ENCODE measurements at places on chromosomes 3 and 15.

- DNase-seq = no peak
Observed at GRCh38 chr3:45132568-45133211, 13.5 kb downstream of the CDCP1 start.

- DNase-seq = no peak
Observed at GRCh38 chr3:111596328-111596727, 1.2 kb upstream of the ZBED2 start.

GRCh38 chr3:170864525-170865208, 5.3 kb downstream of the RPL22L1 start:
- no peak for DNase-seq

DNA sequence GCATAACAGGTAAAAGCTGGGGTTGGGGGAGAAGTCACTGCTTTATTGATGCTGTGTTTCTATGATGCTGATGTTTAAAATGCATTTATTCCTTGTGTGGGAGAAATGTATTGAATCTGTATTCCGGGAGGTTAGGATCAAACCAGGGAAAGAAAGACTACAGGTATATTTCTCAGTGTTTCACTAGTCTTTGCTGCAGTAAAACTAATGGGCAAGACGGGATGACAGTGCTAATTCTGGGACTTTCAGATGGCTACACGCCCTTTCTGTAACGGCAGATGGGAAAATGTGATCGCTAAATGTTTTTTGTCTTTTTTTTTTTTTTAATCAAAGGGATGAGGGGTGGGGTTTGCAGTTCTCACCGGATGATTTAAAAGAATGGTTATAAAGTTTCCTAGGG, 393 bp downstream of the CNTN6 start:
- DNase-seq = no peak

GRCh38 chr15:84103345-84103744, 132.2 kb upstream of the GOLGA6L4 start:
- DNase-seq = no peak

DNA sequence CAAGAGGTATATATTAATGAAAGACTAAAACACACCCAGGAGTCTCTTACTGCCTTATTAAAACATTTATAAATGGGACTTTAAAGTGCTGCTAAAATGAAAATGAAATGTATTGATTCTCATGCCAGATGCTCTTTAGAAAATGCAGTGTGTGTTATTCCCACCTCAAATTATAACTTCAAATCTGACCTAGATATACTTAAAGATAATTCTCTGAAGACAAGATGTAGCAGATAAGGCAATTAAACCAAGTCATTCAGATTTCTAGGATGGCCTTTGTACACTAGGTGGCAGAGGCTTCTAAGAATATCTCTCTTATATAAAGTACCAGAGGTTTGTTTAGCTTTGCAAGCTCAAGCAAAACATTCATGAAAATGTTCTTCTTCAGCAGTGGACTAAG, 26.9 kb upstream of the GOLGA8B start:
- no peak for DNase-seq

GRCh38 chr15:64681424-64682024, 93.9 kb downstream of the RBPMS2 start:
- DNase-seq = peak; percentile 23

DNA sequence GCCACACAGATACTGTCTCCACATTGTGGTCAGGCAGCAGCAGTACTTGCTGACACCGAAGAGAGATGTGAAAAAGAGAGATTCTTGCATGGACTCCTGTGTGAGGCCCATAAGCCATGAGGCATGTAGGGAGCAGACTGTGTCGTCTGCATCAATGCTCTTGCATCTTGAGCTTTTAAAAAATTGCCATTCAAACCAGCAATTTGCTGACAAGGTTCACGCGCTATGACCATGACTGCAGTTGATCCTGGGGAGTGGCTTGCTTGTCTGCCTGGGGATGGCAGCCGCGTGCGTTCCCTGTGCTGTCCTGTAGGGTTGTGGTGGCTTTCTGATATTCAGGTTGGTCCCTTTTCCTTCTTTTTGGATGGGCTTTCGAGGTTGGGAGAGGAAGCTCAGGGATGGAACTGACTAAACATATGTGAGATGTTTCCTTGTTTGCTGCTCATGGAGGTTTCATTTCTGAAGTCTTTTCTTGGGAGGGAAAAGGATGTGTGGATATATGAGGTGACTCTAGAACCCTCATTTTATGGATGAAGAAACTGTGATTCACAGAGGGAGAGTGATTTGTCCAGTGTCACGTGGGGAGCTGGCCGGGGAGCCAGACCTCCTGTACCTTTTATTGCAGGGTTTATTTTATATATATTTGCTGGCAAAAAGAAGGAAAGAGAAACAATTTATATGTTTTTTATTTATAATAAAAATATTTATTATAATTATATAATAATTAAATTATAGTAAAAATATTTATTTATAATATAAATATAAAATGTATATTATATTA, 48.6 kb downstream of the LPP start:
- DNase-seq = peak; percentile 44

GRCh38 chr15:74622758-74623157, 7.1 kb downstream of the CLK3 start:
- no peak for DNase-seq

DNA sequence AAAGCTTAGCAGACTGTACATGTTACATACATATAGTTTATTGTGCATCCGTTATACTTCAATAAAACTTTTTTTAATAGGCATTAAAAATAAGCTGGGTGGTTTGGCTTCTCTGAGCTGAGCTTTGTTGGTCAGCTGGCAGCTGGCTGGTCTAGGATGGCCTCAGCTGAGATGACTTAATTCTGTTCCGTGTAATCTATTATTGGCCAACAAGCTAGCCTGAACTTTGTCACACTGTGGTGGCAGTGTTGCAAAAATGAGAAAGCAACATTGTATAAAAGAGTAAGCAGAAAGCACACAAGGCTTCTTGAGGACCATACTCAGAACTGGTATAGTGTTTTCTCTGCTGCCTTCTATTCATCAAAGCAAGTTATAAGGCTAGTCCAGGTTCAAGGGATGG, 45.2 kb downstream of the CGGBP1 start:
- no peak for DNase-seq

DNA sequence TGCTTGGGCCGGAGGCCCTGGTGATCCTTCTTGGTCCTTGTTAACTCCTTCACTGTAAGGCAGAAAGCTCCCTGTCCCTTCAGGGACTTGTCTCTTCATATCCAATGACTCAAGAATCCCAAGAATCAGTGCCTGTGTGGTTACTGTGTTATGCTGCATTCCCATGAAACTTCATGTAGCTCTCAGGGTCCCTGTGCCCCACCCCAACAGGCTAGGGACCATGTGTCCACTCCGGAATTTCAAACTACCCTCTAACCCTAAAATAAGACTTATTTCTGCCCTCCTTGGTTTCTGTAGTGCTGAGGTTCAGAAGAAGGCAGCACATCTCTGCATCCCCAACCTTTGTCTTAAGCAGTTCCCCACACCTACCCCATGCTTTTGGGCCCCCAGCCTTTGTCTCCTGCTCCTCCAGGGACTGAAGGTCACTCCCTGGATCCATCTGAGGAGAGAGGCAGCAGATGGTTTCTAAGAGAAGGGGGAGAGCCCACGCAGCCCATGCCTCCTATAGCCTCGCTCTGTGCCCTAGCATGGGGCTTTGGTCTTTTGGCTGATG, 531 bp upstream of the MAP1A start:
- no peak for DNase-seq

DNA sequence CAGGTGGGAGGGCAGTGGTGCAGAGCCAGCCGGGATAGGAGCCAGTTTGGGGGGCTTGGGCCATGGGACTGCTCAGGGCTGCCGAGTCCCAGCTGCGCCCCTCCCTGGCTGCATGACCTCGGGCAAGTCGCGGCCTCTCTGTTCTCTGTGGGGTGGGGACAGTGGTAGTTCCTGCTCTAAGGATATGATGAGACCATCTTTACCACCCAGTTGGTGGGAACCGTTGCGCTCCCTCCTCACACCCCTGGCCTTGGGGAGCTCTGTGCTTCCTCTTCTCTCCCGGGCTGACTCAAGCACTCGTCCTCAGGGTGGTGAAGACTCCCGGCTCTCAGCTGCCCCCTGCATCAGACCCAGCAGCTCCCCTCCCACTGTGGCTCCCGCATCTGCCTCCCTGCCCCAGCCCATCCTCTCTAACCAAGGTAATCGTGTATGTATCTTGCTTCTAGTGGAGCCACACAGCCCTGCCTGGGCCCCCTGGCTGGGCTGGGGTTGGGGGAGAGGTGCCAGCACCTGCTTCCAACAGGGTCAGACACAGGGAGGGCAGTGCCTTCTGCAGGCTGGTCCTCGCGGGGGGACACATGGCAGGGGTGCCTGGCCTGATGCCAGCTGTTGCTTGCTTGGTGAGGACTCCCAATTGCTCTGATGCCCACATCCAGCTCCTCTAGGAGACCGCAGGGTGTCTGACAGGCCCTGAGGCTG, 15.1 kb upstream of the STAB1 start:
- no peak for DNase-seq

GRCh38 chr3:189537135-189537534, 94.1 kb upstream of the TP63 start:
- DNase-seq = no peak

DNA sequence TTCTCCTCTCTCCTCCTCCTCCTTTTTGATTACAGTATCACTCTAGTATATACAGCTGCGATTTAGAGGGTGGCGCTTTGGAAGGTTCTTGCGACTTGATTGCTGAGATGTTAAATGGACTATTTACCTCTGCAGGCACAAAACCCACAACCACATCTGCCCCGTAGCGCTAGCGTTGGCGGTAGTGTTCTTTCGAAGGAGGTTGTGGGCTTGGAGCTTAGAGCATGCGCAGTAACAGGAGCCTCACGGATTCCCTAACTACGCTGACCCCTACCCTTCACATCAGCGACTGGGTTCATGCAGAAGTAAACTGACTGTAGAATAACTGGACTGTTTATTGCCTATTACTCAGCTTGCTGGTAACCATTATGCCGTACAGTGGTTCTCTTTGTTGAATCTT, 58.0 kb downstream of the CGGBP1 start:
- DNase-seq = peak; percentile 20

DNA sequence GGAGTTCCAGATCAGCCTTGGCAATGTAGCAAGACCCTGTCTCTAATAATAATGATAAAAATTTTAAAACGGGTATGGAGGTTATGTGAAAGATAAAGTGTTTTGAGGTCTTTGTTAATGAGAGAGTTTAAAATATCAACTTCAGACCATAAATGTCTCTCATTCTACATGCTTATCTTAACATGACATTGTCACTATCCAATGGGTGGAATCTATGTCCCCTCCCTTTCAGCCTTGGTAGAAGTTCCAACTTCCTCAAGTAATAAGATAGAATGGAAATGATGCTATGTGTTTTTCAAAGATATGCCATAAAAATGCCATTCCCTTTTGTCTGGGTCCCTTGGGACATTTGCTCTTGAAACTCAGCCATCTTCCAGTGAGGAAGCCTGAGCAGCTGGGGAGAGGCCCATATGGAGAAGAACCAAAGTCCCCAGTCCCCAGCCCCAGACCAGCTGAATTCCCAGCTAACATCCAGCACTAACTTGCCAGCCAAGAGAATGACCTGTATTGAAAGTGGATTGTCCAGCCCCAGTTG, 17.0 kb downstream of the RPSA start:
- DNase-seq = no peak

DNA sequence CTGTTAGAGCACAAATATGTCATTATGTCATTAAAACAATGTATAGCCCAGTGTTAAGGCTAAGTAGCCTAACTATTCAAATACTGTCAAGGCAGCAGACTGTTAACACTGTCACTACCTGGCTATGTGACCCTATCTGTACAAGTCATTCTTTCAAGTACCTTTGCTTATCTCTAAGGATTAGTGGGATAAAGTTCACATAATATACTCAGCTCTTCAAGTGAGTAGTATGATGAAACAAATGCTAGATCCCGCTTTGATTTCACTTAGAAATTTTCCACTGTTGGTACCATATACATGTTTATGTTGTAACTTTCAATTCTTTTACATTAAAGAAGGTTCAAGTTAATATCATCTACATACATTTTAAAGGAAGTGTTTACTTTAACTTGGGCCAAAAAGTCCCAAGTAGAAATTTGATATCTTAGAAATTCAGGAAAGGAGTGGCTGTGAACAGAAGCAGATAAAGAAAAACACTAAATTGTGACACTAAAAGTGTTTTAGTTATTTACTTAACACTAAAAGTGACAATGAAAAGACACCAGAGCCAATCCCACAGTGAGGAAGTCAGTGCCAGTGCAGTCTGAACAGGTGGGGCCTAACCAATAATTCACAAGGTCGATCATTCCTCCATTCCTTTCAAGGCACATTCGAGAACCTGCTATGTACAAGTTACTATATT, 4.8 kb upstream of the RFX7 start:
- no peak for DNase-seq

DNA sequence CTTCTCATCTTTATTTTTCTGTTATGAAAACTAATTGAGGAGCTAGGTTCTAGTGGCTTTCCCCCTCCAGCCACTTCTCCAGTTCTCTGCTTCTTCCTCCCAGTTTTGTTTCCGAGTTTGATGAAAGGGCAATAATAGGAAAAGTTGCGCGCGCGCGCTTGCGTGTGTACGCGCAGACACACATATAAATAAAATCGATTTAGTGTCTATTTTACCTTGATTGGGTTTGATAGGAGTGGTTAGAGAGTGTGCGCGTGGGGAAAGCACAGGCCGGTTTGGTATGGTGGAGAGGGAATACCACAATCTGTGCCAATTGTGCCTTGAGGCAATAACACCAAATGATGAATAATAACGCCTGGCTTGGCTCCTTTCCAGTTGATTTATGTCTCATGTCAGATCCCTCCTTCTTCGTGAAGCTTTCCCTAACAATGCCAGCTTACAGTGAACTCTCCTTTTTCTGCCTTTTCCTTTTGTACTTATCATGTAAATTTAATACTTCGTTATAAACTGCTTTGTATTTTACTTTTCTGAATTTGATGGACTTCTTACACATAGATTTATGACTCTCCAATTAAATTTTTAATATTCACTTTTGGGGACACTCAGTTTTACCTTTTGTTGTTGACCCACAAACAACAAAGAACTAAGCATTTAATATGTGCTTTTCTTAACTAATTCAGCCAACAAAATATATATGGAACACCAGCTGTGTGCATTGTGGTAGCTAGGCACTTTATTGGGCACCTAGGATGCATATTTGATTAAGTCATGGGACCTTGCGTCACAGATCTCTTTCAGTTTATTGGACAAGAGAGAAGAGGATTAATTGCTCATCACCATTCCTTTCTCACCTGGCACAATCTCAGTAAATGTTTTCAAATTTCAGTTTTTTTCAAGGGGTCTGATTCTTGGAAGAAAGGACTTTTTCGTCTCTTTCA, 1.7 kb downstream of the TIPARP start:
- peak; percentile 16 for DNase-seq

Data from activated CD4-positive, alpha-beta T cell treated with anti-CD3 and anti-CD28 coated beads, Interleukin-2, amount 10 ng/mL, durations not matched to agents 7 days and 5 days (primary cell).